ENCODE measurements at places on chromosomes 16 and 17.
A peak's percentile ranks its signal among the peaks of the same experiment; 100 is the strongest.

DNA sequence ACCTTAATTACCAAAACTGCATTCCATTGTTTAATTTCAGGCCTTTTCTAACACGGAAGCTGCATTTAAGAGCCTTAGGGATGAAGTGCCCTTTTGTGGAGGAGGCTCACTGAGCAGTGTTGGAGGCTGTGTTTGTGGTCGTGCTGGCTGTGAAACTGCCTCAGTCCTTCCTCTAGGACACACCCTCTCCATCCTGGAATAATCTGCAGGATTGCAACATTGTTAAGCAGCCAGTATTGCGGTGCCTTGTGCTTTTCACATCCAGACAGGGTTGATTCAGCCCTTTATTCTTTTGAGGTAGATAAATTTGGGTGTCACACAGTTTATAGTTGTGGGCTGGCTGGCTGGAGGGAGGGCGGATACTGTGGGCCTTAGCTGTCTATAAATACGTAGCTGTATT lies 141.6 kb downstream of the CDRT15L2 start:
- no peak for DNase-seq

- DNase-seq, result no peak
These were observed 54.0 kb downstream of the GAS7 start for GRCh38 chr17:10144456-10144855.

DNA sequence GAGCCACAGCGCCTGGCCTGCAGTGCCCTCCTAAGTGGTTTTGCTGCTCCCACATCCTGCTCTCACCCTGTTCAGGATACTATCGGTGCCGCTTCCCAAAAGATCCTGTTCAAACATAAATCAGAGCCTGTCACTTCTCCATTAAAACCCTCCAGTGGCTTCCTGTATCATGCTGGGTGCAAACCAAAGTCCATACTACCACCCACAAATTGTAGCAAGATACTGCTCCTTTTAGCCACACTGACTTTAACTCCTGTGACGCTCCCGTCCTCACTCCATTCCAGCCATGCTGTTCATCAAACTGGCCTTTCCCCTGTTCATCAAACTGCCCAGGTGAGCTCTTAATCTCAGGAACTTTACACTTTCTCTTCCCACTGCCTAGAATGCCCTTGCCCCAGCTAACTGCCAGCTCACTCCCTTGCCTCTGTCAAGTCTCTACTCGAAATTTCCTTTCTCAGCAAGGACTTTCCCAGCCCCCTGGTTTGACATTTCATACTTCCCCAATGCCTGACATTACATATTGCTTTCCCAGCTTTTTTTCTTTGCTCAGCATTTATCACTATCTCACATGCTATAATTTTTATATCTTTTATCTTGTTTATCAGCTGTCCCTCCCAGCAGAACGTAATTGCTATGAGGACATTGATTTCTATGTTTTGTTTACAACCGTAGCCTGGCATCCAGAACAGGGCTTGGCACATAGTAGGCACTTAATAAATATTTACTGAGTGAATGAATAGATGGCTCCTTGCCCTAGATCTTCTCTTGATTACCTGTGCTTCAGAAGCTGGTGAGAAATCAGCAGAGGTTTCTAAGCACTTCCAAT lies 44.3 kb upstream of the SMURF2 start:
- DNase-seq, result no peak

GRCh38 chr17:9355846-9356245 lies 219.8 kb downstream of the STX8 start:
- DNase-seq, result no peak

- DNase-seq, result peak; percentile 81
These were observed 12.1 kb downstream of the TTLL6 start for GRCh38 chr17:48804936-48805411.

- peak; percentile 81 for DNase-seq
These were observed at the start of gene MLYCD for GRCh38 chr16:83898463-83899271. Gene MLYCD (plus strand): TSS chr16:83899115. CDS start chr16:83899145, 30 bp downstream.

DNA sequence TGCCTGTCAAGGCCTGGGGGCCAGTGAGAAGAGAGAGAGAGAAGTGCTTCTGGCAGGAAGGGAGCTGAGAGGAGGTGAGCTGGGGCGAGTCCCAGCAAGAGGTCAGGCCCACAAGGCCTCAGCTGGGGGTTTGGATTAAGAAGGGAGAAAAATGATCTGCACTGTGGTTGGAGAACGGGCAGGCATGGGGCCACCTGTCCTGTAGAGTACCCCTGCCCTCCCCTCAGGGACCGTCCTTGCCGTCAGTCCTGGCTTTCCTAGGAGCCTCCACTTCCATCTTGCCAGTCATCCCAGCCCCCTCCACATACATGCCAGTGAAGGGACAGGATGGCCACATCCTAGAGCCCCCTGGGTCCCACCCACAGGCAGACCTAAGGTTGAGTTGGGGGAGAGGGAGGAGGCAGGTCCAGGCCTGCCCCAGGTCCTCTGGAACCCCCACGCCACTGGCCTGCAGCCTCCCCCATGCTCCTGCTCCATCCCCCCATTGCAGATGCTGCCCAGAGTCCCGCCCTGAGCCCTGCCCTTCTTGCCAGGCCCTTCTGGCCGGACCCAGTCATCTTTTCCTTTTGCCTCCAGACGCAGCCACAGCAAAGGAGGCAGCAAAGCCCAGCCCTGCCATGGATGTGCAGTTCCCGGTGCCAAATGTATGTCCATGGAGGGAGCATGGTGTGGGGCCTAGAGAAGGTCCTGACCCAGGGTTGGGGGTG lies 18.9 kb downstream of the KATNB1 start:
- no peak for DNase-seq

- no peak for DNase-seq
These were observed 50.7 kb downstream of the ACTG1 start for GRCh38 chr17:81461607-81462500.
